Fibroblast of skin of left quadriceps (primary cell): ENCODE measurements at places on chromosomes 1 and 21.

DNA sequence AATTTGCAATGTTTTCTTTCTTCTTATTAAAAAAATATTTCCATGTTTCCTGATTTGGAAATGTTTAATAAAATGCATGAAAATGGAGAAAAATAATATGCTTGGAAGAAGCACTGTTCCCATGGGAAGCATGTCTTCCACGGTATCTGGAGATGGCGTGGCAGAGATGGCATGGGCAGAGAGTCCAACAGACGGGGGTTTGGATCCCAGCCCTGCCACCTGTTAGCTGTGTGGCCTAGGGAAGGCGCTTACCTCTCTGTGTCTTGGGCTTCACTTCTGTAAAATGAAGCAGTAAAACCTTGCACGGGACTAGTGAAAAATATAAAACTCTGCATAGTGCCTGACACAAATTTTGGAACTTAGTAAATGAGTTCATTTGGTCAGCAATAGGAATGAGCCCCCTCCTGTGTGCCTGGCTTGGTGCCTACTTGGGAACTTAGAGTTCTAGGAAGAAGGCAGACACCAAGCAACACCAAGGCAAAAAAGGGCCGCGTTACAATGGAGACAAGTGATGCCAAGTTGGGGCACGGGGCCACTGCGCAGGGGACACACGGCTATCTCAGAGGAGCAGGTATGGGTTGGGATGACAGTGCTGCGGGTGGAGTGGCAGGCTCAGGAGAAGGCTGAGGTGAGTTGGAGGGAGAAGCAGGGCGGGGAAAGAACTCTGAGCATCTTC is 124.2 kb downstream of the KCNN3 start:
- no peak for DNase-seq

- DNase-seq: no peak
These were observed 75.8 kb upstream of the KCNA3 start for GRCh38 chr1:110750562-110750961.

GRCh38 chr21:46431884-46432488 is 26.7 kb upstream of the DIP2A start:
- no peak for DNase-seq

- no peak for DNase-seq
These were observed 63.4 kb downstream of the B3GALT5 start for GRCh38 chr21:39675993-39676661.

DNA sequence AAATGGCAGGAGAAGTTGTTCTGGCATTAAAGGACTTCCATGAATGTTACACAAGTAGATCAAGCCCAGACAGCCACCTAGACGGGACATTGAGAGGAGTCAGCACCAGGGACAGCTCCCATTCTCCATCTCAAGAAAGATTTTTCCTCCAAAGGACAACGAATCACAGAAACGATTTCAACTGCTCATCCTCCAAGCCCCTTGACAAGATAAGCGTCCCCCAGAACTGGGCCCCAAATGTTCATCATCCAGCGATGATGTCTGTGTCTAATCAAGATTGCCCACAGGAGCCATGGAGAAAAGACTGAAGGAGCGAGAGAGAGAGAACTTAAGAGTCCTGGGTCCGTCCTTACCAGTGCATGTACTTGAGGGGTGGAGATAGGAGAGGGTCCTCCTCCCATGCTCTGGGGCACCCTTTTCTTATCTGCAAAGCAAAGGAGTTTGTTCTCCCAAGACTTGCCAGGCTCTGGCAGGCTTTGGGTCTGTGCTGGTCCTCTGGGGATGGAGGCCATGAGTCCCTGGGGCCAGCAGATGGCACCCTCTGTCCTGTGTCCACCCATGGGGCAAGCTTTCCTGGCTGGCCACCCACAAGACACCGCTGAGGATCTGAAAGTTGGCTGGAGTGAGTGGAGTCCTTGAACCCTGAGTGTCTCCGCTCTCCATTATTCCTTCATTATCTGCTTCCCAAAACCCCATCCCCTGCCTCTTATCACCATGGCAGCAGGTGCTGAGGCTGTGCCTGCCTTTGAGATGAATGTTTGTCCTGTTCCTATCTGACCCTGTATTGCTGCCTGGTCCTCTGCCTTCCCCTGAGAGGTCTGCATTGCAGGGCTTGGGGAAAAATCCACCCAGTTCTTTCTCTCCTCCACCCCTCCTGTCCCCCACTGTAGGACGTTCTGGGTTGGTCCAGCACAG is 164.6 kb downstream of the ACTL8 start:
- DNase-seq: peak; percentile 9

DNA sequence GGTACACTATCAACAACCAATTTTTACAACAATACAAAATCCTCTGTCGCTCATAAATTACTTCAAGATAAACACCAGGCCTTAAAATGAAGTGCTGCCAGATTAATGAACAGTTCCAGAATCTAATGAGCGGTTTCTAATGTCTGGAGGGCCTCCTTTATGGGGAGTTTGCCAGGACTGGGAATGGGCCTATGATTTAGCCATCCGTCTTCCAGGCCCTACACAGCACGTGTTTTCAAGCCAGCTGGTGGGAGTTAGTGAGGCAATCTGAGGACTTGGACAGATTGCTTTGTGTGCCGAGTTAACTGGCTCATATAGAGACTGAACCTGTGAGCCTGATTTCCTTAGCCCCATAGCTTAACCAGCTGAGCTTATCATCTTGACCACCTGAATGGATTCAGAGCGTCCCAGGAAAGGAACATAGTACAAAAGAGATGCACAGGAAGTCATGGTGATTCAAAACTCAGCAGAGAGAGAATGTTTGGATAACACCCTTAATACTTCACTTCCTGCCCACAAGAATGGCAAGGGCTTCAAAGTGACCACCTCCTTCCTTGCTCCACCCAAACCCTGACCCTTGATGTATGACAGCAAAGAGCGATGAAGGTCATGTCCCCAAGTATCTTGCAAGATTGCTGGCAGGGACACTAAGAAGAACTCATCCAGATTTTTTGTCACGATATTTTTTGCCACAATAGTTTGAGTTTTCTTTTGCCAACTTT is 143.5 kb downstream of the SLC30A10 start:
- peak; percentile 30 for DNase-seq

DNA sequence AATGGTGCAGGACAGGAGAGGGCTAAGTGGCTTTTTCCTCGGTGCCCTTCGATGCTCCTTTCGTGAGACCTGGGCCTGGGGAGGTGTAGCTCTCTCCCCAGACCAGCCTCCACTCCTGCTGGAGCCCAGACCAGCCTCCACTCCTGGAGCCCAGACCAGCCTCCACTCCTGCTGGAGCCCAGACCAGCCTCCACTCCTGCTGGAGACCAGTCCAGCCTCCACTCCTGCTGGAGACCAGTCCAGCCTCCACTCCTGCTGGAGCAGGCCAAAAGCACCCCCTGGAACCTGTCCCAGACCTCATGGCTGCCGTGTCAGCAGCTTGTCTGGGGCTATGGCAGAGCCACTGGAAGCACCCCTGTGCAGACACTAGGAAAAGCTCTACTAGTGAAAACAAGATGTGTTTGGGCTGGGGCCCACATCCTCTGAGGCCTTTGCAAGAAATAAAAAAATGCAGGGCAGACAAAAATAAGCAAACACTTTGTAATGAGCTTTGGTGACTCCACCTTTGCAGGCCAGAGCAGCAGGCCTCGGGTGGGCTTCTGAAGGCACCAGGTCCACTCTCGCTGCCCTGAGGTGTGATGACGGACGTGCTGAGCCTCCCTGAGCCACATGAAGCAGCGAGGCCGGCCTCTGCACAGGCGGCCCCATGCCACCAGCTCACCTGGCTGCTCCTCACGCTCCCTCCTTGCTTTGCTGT is 116.0 kb upstream of the IFFO2 start:
- no peak for DNase-seq

DNA sequence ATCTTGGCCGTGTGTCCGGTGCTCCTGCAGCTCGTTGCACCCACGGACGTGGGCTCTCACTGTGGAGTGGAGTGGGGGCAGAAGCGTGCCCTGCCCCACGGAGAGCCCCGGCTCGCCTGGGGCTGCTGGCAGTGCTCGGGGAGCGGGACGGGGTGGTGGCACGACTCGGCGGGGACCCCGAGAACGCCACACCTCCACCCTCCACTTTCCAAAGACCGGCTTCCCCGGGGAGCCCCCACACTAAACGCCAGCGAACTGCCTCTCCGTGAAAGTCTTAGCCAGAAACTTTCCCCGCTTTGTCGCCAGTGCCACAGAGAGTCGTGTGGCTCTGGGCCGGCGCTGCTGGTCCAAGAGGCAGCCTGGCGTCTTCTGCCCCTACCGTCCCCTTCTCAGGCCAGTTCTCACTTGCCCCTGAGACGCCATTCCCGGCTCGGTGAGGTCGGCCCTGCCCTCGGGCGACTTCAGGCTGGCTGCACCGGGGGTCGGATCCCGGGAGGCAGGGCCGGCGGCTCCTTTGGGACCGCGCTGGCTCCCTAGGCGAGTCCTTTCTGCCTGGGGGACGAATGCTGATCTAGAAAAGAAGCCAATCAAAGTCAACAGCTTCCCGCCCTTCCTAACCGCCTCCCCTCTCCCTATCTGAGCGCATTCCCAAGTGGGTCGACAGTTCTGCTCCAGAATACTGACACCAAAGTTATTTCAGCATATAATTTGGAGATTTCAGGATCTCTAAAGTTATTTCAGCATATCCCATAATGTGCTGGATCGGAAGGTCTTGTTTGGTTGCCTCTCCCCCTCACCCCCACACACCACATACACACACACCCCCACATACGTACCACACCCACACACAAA is 2.6 kb upstream of the SAMD13 start:
- no peak for DNase-seq

GRCh38 chr1:13600762-13601453 is 17.3 kb downstream of the PDPN start:
- no peak for DNase-seq

DNA sequence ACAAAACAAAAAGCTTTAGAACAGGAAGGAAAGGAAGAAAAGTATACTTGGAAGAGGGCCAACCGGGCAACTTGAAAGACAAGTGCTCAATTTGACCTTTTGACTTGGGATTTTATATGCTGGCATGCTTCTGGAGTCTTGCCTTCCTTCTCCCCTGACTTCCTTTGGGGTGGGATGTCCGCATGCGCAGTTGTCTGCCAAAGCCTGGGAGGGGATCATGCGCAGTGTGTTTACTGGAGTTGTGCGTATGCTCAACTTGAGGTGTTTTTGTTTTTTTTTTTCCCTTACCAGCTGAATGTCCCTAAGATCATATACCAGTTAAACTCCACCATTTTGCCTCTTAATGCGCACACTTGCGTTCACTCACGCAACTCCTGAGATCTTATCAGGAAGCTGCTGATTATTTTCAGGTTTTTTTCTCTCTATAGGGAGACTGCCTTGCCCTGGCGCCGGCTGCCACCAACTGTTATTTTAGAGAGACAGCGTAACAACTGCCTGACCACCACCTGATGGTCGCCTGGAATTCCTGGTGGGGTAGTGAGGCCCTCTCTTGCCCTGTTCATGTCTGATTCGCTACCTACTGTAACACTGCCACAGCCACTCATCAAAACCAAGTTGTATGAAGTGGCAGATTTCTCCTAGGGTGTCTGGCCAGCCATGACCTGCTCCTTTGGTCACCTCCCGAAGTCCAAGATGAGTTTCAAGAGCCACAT is 138.7 kb upstream of the ZNF644 start:
- DNase-seq: no peak

DNA sequence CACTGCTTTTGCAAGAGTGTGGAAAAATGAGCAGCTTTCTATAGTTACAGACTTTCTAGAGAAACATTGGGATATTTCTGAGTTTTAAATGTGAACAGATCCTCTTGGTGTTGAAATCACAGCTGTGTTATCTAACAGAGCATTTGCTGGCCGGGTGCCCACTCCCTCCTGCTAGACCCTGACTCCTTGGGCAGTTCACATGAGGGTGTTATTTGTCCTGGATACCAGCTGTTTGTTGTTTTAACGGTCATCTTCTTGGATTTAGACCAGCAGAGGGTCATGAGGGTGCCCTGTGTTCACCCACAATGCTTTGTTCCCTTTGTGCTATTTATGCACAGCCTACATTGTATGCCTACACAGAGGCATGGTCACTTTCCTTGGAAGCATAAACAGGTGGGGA is 67.1 kb downstream of the CENPF start:
- no peak for DNase-seq

DNA sequence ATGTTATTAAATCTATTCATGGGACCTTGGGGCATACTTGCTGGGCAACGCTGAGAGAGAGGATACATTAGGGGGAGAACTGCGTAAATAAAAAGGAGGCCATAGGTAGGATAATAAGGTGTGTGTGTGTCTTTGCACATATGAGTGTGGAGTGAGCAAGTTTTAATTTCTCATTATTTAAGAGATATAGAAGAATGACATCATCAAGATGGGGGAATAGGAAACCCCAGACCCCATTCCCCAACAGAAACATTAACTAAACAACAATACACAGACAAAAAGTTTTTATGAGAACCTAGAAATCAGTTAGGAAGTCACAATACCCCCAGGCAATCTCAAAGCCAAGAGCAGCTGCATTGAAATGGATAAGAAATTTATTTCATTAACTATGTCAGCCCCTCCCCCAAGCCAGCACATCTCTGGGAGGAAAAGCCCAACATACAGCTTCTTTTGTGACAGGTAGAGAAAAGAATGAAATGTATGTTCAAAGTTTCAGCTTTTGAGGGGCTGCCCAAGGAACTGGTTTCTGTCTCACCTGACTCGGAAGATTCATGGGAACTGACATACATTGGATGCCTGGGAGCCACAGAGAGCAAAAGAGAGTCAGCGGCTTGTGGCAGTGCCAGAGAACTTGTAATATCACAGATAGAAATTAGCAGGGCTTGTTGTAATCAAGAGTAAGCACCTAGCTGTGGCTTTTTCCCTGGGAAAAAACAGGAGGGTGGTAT is 234.3 kb upstream of the NFIA start:
- no peak for DNase-seq

- peak; percentile 13 for DNase-seq
These were observed 93.8 kb upstream of the PLPPR4 start for GRCh38 chr1:99170516-99170915.

DNA sequence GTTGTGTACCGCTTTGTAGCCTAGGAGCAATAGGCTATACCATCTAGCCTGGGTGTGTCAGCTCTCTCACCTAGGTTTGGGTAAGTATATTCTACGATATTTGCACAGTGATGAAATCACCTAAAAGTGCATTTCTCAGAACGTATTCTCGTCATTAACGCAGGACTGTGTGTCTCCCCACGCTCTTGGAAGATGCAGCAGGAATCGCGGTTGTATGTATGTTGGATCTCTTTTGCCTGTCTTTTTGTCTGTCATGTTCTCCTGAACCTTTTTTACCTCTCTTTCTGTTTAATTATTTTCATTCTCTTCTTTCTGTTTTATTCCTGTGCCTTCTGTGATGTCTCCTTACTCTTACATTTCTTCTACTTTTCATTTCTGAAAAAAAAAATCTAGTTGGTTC is 140.5 kb upstream of the COL6A1 start:
- no peak for DNase-seq

GRCh38 chr1:14027099-14027498 is 327.1 kb downstream of the PRDM2 start:
- no peak for DNase-seq

GRCh38 chr1:104195395-104195794 is 445.7 kb downstream of the AMY1C start:
- DNase-seq: no peak

- DNase-seq: no peak
These were observed 47.7 kb upstream of the RHOU start for GRCh38 chr1:228687587-228687986.

DNA sequence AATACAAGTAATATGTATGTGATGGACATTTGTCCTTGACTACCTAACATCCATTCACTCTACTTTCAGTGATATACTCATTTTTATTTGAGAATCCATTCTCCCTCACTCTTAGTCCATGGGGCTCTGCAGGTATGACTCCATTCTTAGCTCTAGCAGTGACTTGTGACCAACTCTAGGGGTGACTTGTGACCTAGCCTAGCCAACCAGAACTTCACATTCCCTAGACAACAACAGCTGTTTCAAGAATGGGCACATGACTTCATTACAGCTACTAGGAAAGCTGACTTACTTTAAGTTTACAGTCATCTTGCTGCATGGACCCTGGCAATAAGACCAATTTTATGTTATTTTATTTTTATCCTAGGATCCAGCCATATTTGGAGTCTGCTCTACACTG is 23.6 kb upstream of the DDX59 start:
- no peak for DNase-seq
